Activated CD4-positive, alpha-beta T cell treated with anti-CD3 and anti-CD28 coated beads for 48 hours (primary cell): ENCODE measurements at places on chromosomes 7 and 10.

GRCh38 chr10:126060261-126060931 is 164.0 kb downstream of the FANK1 start:
- no peak for DNase-seq

- DNase-seq = no peak
Measured at GRCh38 chr10:109668703-109669102, 254.6 kb downstream of the XPNPEP1 start.

GRCh38 chr7:94584113-94584512 is 71.8 kb downstream of the SGCE start:
- no peak for DNase-seq

GRCh38 chr10:72762042-72762441 is 70.1 kb downstream of the MCU start:
- no peak for DNase-seq

DNA sequence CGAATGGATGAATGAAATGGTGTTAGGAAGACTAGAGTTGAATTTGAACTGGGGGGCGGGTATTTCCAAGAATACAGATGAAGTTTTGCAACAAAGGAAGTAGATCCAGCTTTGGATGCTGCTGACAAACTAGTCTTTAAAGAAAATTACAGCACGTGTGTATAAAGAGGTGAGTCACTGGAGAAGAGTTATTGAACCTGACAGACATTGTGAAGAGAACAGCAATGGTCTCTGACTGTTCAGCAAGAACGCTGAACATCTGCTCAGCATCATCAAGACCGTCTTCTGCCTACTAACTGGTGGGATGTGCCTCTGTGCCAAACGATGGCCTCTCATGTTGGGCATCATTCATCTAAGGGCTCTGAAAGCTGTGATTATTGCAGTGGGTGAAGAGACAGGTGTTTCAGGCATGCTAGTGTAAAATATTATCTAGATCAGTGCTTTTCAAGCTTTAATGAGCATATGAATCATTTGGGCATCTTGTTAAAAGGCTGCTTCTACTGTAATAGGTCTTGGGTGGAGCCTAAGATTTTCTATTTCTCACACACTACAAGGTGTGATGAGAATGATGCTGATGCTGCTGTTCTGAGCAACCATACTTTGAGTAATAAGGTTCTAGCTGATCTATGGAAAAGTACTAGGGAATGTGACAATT is 291.3 kb downstream of the PTEN start:
- DNase-seq = no peak

DNA sequence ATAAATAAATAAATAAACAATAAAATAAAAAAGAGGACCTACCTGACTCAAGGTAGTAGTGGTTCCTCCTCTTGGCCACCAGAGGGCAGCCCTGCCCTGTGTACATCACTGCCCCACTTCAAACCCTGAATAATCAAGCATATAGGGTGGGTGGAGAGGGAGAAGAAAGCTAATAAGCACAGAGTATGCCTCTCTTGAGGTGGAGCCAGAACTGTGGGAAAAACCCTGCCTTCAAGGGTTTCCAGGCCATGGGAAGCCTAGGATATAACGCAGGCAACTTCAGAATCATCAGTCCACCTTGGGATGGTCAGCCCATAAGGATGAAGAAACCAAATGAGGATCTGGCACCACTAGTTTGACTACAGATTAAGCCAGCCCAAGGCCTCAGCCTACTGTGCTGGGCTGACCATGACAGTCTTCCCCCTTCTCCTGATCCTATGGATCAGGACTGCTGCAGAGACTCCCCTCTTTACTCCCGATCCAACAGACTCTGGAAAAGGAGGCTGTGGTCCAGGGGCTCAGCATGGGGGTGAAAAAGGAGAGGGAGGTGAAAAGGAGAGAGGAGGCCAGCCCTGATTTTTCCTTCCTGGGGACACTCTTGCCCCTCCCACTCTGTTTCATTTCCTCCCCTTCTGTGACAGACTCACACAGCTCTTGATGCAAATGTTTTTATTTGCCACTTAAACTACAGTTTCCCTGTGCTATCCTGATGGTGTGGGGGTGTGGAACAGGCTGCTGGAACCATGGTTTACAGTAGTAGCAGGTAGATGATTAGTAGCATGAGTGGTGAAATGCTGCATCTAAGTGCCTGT is 10.1 kb downstream of the AVPI1 start:
- DNase-seq = peak; percentile 50

DNA sequence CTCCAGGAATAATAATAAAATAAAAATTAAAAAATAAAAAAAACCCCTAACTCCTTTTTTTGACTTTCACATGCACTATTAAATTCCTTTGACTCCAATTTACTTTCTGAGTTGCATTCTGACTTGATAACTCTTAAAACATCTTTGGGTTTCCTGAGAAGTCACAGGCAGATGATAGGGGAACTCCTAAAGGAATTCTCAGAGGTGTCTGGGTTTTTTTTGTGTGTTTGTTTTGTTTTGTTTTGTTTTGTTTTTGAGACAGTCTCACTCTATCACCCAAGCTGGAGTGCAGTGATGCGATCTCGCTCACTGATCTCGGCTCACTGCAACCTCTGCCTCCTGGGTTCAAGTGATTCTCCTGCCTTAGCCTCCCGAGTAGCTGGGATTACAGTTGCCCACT is 52.7 kb upstream of the APBB1IP start:
- DNase-seq = no peak

GRCh38 chr7:108290459-108291151 is 160.4 kb upstream of the LAMB4 start:
- no peak for DNase-seq

DNA sequence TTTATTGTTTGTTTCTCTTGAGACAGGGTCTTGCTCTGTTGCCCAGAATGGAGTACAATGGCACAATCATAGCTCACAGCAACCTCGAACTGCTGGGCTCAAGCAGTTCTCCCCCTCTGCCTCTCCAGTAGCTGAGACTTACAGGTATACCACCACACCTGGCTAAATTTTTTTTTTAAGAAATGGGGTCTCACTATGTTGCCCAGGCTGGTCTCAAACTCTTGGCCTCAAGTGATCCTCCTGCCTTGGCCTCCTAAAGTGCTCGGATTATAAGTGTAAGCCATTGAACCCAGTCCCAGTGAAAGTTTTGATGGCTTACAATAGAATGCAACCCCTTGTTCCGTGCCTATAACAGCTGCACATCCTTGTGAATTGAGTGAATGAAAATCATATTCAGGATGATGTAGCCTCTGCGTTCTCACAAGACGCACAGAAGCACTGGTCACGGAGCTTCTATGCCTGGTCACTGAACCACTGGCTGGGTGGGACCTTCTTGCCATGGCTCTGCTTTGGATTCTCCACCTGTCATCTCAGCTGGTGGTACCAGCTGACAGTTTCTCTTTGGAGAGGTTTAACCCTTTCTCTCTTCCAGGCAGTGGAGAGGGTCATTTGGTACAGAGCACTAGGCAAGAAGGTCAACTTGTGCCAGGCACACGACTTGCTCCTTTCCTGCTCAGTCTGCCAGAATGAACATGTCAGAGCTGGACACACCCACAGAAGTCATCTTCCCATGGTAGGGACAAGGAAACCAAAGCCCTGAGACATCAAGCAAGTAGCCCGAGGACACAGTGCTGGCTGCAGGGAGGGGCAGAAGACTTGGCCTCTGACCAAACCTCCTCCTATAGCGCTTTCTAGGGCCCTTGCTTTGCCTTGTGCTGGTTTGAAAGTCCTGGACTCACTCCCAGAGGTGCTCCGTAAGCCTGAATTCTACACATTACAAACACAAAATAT is 89.6 kb downstream of the ATXN7L1 start:
- DNase-seq = no peak

DNA sequence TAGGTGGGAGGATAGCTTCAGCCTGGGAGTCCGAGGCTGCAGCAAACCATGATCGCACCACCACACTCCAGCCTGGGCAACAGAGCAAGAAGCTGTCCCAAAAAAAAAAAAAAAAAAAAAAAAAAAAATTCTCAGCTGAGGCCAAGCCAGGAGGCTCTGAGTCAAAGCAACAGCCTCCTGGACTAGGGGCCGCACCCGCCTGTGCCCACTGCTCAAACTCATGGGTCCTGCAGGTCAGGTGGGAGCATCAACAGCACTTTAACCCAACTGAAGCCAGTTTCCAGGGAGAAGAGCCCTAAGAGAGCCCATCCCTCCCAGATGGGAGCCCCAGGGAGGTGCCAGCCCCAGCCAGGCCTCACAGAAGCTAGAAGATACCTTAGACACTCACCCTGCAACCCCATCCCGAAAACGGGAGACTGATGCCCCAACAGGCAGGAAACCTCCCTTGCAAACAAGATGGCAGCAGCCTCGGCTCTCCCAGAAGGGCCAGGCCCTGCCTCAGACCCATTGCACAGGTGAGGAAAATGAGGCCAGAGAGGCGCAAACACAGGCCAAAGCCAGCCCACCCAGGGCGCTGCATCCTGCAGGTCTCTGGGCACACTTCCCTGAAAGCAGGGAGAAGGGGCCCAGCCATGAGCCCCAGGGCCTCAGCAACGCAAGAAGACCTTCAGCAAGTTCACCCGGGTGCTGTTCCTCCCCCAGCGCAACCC is 11.0 kb downstream of the PDGFA start:
- DNase-seq = no peak

DNA sequence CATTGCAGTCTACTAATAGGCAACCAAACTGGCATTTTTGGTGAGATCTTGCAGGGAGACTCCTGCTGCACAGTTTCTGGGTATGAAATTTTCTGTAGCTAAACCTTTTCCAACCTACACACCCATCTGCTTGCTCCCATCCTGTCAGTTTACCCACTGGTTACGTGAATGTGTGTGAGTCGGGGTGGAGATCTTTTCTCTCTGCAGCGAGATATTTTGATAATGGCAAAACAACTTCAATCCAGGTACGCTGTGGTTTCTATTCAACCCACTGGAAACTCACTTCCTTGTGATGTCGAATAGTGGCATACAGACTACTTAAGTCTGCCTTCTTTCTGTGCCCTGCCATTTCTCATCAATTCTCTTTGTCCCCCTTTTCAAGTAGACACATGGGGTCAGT is 4.5 kb downstream of the PLEKHA1 start:
- no peak for DNase-seq

DNA sequence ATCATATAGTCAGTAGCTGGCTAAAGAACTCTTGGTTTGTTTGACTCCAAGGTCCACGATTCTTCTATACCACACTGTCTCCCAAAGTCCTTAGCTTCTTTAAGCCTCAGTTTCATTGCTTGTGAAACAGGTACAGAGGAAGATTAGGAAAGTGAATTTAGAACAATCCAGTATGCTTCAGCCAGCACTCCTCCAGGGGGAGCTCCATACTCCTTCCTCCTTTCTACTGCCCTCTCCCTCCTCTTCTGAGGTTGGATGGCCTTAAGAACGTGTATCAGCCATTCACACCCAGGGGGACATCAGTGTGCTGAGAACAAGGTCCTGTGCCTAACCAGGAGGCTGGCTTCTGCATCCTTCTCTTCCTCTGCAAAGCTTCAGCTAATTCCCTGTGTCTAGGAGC is 54.8 kb upstream of the CALD1 start:
- peak; percentile 21 for DNase-seq

GRCh38 chr7:121195874-121196273 is 132.9 kb upstream of the WNT16 start:
- no peak for DNase-seq

DNA sequence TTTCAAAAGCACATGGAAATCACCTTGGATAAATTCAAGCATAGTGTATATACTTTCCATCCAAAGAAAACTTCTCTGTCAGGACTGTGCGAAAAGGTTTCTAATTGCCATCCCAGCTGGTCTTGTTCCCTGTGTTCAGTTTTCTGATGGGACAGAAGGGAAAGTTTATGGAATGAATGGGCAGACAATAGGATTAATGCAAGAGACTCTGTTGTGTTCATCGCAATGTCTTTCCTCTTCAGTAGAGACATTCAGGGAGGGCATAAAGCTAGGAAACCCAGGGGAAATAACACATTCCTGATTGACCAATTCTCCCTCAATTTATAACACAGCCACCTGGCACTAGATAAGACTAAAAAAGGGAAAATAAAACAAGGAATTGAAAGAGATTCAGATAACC is 78.9 kb downstream of the CACNA2D1 start:
- DNase-seq = no peak

DNA sequence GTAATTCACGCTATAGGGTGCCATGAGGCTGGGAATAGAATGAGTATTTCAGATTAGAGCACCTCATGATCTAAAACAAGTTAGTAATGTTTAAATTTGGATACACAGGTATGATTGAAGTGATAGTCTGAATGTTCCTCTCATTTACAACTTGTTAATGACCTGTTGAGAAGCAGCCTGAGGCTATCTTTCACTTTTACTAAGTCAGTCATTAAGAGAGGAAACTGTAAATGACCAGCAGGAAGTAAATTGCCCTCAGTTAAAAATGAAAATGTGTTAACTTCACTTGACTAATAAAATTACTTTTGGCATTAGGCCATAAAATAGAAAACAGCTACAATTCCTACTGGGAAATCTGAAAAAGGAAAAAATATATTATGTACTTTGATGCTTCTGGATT is 1042.0 kb downstream of the DNAJB9 start:
- DNase-seq = no peak

- no peak for DNase-seq
Measured at GRCh38 chr7:111429781-111430180, 132.5 kb downstream of the IMMP2L start.

- DNase-seq = no peak
Measured at GRCh38 chr7:84105586-84105985, 89.0 kb downstream of the SEMA3A start.

- no peak for DNase-seq
Measured at GRCh38 chr10:132687181-132687892, 98.6 kb downstream of the NKX6-2 start.

DNA sequence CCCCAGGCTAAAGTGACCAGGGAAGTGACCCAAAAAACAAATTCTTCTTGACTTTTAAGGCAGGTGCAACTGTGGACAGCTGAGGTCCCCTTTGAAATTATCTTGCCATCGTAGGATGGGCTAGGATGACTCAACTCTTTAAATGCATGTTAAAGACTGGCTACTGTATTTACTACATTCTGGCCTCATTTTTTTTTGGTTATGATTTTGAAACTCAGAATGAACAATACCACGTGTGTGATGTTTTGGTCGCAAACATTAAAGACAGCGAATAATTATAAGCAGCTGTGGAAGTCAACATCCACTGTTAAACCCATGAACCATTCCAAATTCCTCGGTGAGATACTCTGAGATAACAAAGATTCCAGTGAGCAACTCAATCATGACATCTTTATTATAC is 1.2 kb upstream of the SLC13A4 start:
- DNase-seq = no peak
